Panc1 (cell line): ENCODE measurements at places on chromosomes 5 and 9. TPM values are rescaled to one million over a fixed set of nuclear protein-coding genes. Genes with fewer than 3 reads are reported as not detected.

GLDC gene
- total RNA-seq = 4.0 TPM

RPP25L gene
- total RNA-seq = 30.4 TPM

SRD5A1 gene
- 30.4 TPM for total RNA-seq

ABO gene
- 0.10 TPM for total RNA-seq

DNA sequence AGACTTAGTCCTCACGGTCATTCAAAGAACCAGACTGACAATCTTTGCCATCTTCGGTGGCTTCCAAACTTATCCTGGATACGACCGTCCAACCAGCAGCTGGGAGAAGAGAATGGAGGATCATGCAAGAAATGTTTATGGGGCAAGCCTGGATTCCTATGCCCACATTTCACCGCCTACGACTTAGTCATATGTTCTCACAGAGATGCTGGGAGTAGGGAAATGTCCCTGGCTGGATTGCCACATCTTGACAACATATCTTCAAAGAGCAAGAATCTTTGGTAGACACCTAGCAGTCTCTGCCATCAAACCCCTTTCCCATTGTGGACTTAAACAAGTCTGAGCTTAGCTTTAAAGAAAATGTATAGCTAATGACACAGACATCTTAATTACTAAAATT is 5.0 kb downstream of the MED7 start:
- peaks cover 7% of the 10 kb centered on the region; the same call in 1 of the 2 replicates for H3K36me3 ChIP-seq
- DNase-seq = no peak
- H3K4me3 ChIP-seq = no peak overlapping the region
- no peaks in the 10 kb centered on the region for H3K27me3 ChIP-seq
- H3K4me1 ChIP-seq = no peaks in the 10 kb centered on the region

- H3K4me1 ChIP-seq = no peaks in the 10 kb centered on the region
- DNase-seq = no peak
- H3K36me3 ChIP-seq = no peaks in the 10 kb centered on the region
- no peak overlapping the region for H3K27ac ChIP-seq
- H3K4me3 ChIP-seq = no peak overlapping the region
Measured at GRCh38 chr5:146902471-146902870, 23.9 kb upstream of the PPP2R2B start.

DNA sequence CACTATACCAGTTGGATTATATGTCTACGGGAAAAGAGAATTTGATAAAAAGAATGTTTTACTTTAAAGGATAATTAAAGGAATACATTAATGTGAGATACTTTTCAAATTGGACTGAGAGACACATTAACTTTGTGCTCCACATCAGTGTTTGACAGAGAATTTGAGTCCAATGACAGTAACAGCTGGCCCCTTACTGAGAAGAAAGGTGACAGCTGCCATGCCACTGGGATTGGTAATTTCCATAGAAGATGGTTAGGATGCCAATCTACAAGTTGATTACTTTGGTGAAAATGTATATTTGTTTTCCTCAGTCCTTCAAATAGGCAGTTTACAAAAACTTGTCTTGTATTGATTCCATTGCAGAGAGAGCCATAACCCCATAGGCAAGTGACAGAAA is 578.4 kb downstream of the SLCO4C1 start:
- H3K4me1 ChIP-seq = no peaks in the 10 kb centered on the region
- no peak overlapping the region for H3K27ac ChIP-seq
- no peak overlapping the region for H3K4me3 ChIP-seq
- H3K27me3 ChIP-seq = no peaks in the 10 kb centered on the region
- DNase-seq = no peak

DNA sequence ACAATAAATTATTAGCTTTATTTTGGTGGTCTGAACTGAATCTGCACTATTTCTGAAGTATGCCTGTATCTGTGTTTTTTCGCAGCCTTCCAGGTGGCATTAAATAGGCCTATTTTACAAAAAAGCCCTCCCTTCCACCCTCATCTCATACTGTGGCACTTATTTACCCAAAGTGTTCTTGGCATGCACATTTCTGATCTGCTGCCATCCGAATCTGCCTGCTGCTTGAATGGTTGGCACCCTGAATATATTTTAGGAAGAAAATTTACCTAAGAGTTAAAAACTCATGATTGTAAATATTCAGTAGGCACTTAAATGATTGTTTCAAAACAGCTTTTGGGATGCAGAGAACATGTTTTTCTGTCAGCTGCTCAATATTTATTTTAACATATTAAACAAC is 150.1 kb downstream of the SLC28A3 start:
- H3K36me3 ChIP-seq = no peaks in the 10 kb centered on the region
- H3K4me1 ChIP-seq = no peaks in the 10 kb centered on the region
- no peak overlapping the region for H3K27ac ChIP-seq
- no peak overlapping the region for H3K4me3 ChIP-seq
- DNase-seq = no peak
- H3K27me3 ChIP-seq = peaks cover 2% of the 10 kb centered on the region; the same call in 1 of the 2 replicates

- H3K36me3 ChIP-seq = no peaks in the 10 kb centered on the region
- H3K4me1 ChIP-seq = peaks cover 10% of the 10 kb centered on the region
- no peak overlapping the region for H3K4me3 ChIP-seq
- DNase-seq = no peak
- no peaks in the 10 kb centered on the region for H3K27me3 ChIP-seq
- no peak overlapping the region for H3K27ac ChIP-seq
Measured at GRCh38 chr9:123338710-123339665, 17.0 kb upstream of the CRB2 start.

- DNase-seq = no peak
- no peaks in the 10 kb centered on the region for H3K36me3 ChIP-seq
- no peaks in the 10 kb centered on the region for H3K4me1 ChIP-seq
- no peak overlapping the region for H3K27ac ChIP-seq
- no peaks in the 10 kb centered on the region for H3K27me3 ChIP-seq
Measured at GRCh38 chr9:76245518-76245917, 148.7 kb downstream of the RFK start.

DNA sequence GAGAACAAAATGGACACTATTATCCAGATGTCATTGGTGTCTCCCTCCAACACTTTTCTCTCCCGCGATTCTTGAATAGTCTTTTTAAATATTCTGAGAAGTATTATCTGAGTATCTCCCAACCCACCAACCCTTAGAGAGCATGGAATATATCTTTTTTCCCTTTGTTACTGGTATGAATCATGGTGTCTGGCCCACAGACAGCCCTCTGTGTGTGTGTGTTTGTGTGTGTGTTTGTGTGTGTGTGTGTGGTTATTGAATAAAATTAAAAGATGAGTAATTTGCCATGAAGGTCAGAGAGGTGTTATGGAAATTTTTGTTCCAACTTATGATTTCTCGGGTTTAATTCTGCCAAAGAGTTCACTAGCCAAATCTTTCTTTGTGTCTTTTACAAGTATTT is 47.7 kb downstream of the CAMK4 start:
- DNase-seq = no peak
- H3K36me3 ChIP-seq = no peaks in the 10 kb centered on the region
- no peak overlapping the region for H3K4me3 ChIP-seq
- H3K27me3 ChIP-seq = no peaks in the 10 kb centered on the region
- H3K27ac ChIP-seq = no peak overlapping the region

- no peaks in the 10 kb centered on the region for H3K27me3 ChIP-seq
- H3K4me1 ChIP-seq = no peaks in the 10 kb centered on the region
- no peak overlapping the region for H3K4me3 ChIP-seq
- H3K27ac ChIP-seq = no peak overlapping the region
- no peak for DNase-seq
Measured at GRCh38 chr9:13904746-13905145, 409.2 kb downstream of the NFIB start.

GRCh38 chr9:69443178-69443577 is 118.2 kb downstream of the ENTREP1 start:
- no peaks in the 10 kb centered on the region for H3K36me3 ChIP-seq
- no peak for DNase-seq
- no peaks in the 10 kb centered on the region for H3K27me3 ChIP-seq
- no peak overlapping the region for H3K4me3 ChIP-seq
- H3K27ac ChIP-seq = no peak overlapping the region

DNA sequence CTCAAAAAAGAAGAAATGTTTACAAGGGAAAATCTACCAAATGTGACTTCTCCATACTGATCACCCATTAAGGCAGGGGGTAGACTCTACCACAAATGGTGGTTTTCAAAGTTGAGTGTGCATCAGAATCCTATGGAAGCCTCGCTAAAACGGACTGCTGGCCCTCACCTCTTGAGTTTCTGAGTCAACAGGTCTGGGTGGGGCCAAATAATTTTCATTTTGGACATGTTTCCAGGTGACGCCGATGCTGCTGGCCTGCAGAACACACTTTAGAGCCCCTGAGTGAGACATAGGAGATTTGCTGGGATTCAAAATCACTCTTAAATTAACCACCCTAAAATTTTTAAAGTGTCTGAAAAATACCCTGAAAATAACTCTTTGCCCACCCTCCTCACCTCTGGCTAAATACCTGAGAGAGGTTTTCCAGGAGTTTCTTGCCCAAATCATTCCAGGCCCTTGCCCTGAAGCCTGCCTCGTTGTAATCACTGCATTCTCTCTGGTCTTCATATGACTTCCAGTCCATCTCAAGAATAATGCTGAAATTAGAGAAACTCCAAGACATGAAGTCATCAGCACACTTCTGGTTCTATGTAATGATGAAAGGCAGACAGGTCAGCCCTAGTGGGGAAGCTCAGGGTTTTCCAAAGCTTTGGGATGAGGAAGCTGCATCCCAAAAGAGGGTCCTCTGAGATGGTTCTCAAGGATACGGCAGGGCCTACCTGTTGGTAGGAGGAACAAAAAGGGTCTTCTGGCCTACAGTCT is 18.2 kb downstream of the C9orf152 start:
- no peaks in the 10 kb centered on the region for H3K27me3 ChIP-seq
- H3K36me3 ChIP-seq = no peaks in the 10 kb centered on the region
- H3K27ac ChIP-seq = no peak overlapping the region
- H3K4me3 ChIP-seq = no peak overlapping the region
- DNase-seq = no peak
